Endothelial cell (in vitro differentiated cells): ENCODE measurements at places on chromosomes 3 and 15.

DNA sequence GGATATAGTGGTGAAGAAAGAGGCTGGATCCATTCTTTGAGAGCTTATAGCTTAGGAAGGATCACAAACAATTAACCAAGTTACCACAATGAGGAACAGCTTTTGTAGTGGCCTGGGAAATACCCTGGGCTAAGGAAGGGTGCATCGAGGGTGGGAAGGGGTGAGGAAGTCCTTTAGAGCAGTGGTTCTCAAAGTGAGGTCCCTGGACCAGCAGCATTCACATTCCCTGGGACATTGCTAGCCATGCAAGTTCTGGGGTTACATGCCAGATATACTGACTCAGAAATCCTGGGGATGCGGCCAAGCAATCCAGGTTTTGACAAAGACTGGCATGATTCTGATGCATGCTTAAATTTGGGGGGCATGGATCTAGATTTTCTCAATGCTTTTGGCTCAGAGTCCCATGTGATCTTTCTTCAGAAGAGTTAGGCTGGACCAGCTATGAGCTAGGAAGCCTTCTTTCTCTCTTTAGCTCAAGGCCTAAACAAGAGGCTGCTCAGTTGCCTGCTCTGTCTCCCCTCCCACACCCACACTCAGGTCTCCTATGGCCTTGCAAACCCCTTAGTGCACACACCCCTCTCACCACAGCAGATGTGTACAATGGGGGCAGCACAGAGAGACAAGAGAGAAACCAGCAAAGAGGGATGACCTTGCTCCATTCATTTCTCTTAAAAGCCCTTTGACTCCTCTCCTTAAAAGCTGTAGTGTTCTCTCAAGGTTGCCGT lies 1.8 kb upstream of the CCR1 start:
- no peak for DNase-seq

DNA sequence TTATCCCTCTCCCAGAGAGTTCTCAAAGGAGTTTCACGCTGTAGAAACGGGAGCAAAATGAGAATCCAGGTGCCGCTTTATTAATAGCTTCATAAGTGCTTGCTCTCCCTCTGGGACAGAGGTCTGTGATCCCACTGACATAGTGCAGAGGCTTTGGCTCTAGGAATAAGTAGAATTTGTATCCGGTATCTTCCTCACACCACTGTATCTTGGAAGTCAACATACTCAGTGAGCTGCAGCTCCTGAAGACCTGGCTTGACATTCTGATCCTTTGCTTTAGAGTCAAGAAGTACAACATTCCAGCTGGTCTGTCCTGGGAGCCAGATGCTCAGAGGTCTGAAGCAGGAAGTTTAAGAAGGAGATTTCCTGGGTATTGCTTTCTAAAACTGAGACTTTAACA lies 323.0 kb downstream of the LPP start:
- DNase-seq = no peak

GRCh38 chr3:194494951-194495374 lies 8.2 kb upstream of the ATP13A3 start:
- no peak for DNase-seq

- DNase-seq = no peak
These were observed 158.7 kb upstream of the UBE3A start for GRCh38 chr15:25597571-25597970.

GRCh38 chr3:167160781-167161180 lies 219.3 kb downstream of the ZBBX start:
- no peak for DNase-seq

DNA sequence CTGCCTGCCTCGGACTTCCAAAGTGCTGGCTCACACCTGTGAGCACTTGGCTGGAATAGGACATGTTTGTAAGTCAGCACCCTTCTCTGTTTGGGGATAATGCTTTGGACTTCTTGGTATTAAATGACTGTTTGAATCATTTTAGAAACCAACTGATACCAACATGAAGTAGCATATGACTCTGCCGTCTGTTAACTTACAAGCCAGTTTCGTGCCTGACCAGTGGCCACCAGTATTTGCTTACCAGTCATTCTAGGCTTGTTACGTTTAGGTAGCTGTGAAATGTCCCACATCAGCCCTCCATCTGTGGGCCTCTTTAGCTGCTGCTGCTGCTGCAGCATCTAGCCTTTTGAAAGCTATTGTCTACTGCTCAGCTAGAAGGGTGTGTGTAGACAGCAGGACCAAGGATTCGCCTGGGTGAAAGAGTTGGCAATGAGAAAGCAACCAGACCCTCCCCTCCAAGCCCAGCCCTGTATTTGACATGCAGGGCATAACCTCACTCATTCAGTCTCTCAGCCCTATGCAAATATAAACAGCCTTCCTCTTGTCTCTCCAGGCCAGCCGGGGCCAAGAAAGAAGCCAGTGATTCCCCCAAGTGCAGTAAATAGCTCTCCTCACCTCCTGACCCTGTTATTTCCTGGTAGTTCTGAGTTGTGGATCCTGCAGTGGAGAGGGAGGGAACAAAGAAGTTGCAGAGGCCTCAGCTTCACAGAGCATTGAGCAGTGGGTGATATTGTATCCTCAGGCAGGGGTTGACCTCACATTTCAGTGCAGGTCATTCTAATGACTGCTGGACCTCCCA lies 51.0 kb downstream of the NKIRAS1 start:
- peak; percentile 26 for DNase-seq

DNA sequence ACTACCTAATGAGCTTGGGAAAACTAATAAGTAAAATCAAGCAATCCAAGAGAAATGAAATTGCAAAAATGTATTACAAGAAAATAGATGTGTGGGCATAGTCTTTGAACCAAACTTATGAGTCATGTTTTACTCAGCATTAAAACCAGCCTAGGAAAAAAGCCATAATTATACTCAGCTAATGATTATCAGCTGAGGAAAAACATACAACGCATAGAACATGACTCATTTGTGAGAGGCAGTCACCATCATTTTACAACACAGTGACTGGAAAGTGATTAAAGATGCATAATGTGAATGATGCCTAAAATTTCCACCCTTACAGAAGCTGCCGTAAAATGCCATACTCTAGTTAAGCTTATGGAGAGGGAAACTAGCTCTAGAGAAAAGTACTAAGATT lies 238.0 kb upstream of the EOMES start:
- DNase-seq = no peak

GRCh38 chr15:92846741-92847140 lies 53.4 kb upstream of the CHD2 start:
- DNase-seq = no peak

DNA sequence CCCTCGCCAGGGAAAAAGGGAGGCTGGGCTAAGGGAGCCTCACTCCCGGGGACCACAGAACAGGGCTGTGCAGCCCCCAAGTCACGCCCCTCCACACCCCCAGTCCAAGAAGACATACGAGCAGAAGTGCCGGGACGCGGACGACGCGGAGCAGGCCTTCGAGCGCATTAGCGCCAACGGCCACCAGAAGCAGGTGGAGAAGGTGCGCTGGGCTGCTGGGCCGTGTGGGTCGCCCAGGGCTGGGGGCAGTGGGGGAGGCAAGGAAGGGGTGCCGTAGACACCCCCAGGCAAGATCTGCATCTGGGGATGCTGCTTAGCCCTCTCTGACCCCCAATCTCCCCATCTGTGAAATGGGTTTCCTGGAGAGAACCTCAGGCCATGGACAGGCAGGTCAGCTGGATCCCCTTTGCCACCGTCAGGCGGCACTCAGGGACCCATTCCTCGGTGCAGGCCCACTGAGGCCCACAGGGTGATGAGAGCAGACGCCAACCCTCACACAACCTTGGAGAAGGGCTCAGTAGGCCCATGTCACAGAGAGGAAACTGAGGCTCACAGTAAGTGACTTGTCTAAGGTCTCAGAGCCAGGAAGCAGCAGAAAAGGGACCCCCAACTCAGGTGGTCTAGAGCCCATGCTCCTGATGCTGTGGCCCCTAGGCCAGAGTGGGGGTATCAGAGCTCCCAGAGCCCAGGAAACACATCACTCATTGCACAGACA lies 33.7 kb downstream of the PSTPIP1 start:
- peak; percentile 2 for DNase-seq

DNA sequence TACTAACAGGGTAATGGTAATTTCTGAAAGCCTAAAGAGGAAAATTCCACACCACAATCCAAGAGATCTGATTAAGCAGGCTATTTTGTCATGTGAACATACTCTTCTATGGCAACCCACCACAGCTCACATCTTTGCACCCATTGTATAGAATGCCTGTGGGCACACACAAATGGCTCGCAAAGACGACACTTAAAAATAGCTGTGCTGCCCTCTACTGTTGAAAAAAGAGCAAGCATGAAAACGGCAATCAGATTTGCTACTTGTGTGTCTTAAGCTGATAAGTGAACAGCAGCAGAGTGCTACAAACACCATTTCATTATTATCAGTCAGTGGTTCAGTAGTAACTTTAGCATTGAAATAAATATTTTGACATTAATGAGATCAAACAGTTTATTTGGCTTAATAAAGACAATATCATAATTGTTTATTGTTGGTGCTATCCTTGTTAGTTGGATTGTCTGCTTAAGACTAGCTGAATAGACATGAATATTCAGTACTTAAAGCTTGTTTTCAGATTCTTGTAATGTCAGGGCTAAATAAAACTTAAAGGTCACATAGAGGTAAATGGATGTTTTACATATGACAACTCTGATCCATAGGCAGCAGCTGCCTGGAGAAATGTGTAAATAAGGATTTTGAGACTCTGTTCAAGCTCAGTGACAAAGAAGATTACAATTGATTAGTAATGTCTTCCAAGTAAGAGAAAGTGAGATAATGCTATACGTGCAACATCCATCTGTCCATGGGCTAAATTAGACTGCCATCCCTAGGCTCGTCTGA lies 199.1 kb downstream of the LRRN1 start:
- DNase-seq = peak; percentile 27

DNA sequence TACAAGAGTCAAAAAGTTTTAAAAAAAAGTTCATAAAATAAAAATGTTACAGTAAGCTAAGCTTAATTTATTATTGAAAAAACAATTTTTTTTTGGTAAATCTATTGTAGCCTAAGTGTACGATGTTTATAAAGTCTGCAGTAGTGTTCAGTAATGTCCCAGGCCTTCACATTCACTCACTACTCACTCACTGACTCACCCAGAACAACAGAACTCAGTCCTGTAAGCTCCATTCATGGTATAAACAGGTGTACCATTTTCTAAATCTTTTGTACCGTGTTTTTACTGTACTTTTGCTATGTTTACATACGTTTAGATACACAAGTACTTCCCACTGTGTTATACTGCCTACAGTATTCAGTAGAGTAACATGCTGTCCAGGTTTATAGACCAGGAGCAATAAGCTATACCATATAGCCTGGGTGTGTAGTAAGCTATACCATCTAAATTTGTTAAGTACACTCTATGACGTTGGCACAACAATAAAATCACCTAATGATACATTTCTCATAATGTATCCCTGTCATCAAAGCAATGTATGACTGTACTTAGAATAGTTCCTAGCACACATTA lies 41.2 kb upstream of the ZDHHC23 start:
- DNase-seq = no peak

DNA sequence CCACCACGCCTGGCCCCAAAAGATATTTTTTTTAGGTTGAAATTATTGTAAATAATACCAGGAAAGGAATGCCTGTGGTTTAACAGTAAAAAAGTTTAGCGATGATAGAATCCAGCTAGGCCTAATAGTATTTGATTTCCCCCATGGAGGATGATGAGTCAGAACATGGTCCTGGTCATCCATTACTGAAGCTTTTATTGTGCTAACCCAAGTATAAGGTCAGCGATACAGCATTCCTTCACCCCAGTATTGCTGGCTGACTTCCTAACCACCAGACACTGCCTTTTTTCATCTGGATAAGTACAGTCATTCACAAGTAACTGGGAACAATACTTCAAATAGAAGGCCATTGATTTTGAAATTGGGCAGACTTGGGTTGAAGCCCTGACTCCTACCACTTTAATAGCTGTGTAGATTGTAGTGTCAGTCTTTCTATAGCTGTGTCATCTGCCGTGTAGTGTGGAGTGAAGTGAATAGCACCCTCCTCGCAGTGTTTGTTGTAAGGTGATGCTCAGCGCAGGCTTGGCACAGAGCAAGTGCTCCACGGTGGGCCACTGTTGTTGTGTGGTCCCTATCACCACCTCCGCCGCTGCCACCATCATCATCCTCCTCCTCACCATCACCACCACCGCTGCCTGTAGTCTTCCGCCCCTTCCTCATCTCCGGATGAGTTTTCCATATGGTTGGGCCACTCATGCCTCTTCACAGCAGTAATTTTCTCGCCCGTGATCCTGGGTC lies 436.0 kb upstream of the TPM1 start:
- no peak for DNase-seq

DNA sequence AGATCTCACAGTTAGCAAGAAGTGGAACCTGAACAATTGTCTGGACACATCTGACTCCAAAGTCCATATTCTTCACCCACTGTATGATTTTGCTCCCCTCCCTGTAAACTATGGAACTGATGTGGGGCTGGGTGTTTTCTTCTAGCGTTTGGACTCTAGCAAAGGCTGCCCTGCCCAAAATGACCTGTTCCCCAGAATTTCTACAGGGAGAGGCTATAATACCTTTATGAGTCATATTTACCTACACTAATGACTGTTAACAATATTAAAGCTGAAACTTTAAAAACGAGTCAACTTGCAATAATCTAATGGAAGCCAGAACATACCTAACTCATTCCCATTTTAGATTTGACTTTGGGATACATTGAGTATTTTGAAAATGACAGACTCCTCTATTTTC lies 531.2 kb upstream of the CFAP20DC start:
- DNase-seq = no peak

DNA sequence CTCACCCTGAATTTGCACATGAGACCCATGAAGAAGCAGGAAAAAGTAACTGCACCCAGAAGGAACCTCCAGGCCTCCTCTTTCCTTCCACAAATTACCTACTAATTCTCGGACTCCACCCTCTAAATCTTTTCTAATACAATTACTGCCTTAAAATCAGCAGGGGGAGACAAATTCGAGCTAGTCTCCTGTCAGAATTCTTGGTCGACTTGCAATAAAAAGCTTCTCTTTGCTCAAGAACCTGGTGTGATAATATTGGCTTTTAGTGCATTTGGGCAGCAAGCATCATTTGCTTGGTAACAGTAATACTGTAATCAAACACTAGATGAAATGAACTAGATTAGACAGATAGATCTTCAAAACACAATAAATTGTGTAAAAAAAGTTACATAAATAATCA lies 281.9 kb downstream of the RAP2B start:
- no peak for DNase-seq

DNA sequence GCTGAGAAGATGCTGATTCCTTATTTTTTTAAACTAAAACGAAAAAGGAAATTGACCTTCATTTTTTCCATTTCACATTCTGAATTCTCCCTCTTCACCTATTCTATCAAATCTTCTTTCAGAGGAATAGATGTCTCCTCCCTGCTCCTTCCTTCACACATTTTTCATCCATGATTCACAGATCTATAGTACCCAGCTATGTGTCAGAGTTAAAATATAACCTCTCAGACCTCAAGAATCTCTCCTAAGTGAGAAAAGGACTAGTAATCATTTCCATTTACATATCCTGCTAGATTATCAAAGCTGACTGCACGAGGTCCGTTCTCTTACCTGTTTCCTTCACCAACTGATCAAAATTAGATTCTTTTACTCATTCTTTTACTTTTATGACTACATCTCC lies 1297.6 kb upstream of the ALCAM start:
- DNase-seq = no peak
